ENCODE measurements at places on chromosomes 16 and 17. TPM values are rescaled to one million over a fixed set of nuclear protein-coding genes. Genes with fewer than 3 reads are reported as not detected.

GRCh38 chr16:49697631-49698452, 158.1 kb downstream of the ZNF423 start:
- peak; percentile 63 for DNase-seq

The CLEC18B gene
- 4.3 TPM for polyA plus RNA-seq

The WSCD1 gene
- 50.7 TPM for polyA plus RNA-seq

The SLC52A1 gene
- polyA plus RNA-seq: not detected

DNA sequence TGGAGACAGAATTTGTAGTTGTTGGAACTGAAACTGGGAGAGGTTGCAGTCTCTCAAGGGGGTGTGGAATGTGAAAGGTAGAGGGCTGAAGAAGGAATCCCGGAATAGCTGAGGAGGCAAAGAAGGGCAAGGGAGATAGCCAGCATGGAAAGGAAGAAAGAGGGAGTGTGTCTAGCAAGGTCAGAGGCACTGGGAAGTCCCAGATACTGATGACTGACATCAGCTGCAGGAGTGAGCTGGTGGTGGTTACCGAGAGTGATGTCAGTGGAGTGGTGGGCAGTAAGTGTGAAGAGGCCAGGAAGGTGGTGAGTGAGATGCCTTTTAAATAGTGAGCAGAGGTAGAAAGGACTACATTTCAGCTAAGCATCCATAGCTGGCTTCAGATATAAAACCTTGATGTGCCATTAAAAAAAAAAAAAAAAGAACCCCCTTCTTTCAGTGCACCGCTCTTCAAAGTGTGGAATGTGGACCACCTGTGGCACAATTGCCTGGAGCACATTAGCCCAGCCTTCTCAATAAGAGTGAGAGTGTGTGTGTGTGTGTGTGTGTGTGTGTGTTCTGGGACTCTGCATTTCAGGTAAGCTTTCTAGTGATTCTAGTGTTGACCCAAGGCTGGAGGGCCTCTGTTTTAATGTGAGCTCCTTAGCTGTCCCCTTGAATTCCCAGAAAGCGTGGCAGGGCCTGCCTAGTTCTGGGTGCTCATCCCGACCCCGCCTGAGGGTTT, 8.5 kb downstream of the PRMT7 start:
- no peak for DNase-seq

The PRSS8 gene
- 8.7 TPM for polyA plus RNA-seq
